Right lung (tissue), 10 donors: ENCODE measurements at places on chromosomes 4 and X. TPM values are rescaled to one million over a fixed set of nuclear protein-coding genes. Genes with fewer than 3 reads are reported as not detected.

CTAG1A gene
- not detected for polyA plus RNA-seq

HPGDS gene
- polyA plus RNA-seq = 2.9 TPM

ALB gene
- 3.4 TPM for polyA plus RNA-seq

PAGE2 gene
- polyA plus RNA-seq = 0.44 TPM

HSFX2 gene
- polyA plus RNA-seq = 0.80 TPM

ARX gene
- polyA plus RNA-seq = 0.26 TPM

ARR3 gene
- polyA plus RNA-seq = 2.1 TPM

TEX13D gene
- not detected for polyA plus RNA-seq

PF4V1 gene
- 2.3 TPM for polyA plus RNA-seq

VGLL1 gene
- polyA plus RNA-seq = 5.1 TPM

ZBED1 gene
- polyA plus RNA-seq = 34.9 TPM

FAM9B gene
- not detected for polyA plus RNA-seq

KLHL8 gene
- polyA plus RNA-seq = 15.8 TPM

PDE6B gene
- polyA plus RNA-seq = 15.0 TPM

POLA1 gene
- polyA plus RNA-seq = 19.6 TPM

RTL9 gene
- 0.57 TPM for polyA plus RNA-seq

DMRTC1B gene
- polyA plus RNA-seq = 1.7 TPM

HSD17B13 gene
- 0.60 TPM for polyA plus RNA-seq

RHOH gene
- 0.69 TPM for polyA plus RNA-seq

AVPR2 gene
- 0.58 TPM for polyA plus RNA-seq

MAGED4 gene
- 28.7 TPM for polyA plus RNA-seq

XK gene
- 3.1 TPM for polyA plus RNA-seq

JCHAIN gene
- polyA plus RNA-seq = 3.1 TPM

TBC1D9 gene
- 22.4 TPM for polyA plus RNA-seq

LINC00632 gene
- 24.4 TPM for polyA plus RNA-seq

SAGE1 gene
- polyA plus RNA-seq = not detected

DIPK2B gene
- polyA plus RNA-seq = 33.7 TPM

GRCh38 chr4:20085653-20086052 is 166.1 kb upstream of the SLIT2 start:
- no peak for DNase-seq

DNA sequence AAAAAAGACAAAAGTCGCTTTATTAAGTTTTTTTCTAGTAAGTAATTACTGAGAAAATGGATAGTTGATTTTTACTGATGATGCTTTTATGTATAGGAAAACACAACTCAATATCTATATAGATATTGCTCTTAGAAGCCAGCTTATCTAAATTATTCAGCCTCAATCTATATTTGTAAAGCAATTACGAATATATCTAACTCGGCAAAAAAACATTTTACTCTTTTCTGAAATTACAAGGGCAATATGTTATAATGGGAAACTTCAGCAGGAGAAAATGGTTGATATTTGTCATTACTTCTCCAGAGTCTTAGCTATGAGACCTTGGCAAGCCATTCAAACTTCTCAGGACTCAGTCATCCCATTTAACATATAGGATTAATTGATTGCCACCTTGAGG is 228.5 kb downstream of the SLC7A11 start:
- DNase-seq = no peak

DNA sequence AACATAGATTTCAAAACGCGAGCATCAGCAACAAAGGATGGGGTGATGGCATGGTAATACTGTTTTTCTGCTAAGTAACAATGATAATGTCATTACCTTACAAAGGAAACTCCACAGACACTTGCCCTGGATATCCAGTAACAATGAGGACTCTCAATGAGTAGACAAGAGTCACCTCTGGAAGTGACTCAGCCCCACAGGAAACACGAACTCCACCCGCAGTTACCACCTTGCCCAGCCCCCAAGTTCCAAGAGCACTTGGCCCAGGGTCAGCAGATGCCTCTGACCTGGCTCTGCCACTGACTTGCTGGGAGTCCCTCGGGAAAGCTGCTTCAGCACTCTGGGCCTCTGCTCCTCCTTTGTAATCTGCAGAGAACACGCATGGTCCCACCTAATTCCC is 110.3 kb upstream of the MAP3K15 start:
- no peak for DNase-seq

DNA sequence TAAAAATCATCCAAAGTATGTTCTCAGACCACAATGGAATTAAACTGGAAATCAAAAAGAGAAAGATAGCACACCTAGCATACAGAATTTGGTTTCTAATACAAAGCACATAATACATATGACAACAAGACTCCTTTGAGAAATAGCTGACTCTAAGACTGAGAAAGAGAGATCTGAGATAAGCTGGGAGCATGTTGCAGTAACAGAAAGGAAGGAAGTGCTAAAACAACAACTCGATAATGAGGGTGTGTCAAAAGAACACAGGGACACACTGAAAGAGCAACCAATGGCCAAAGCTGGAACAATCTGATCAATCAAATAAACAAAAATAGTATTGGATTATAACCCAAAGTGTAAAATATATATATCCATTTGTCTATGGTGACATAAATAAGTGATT is 586.6 kb downstream of the C4orf33 start:
- no peak for DNase-seq

- no peak for DNase-seq
Observed at GRCh38 chr4:60088807-60089486, 1111.2 kb upstream of the ADGRL3 start.

- DNase-seq = no peak
Observed at GRCh38 chr4:171521726-171522125, 291.5 kb upstream of the GALNTL6 start.

DNA sequence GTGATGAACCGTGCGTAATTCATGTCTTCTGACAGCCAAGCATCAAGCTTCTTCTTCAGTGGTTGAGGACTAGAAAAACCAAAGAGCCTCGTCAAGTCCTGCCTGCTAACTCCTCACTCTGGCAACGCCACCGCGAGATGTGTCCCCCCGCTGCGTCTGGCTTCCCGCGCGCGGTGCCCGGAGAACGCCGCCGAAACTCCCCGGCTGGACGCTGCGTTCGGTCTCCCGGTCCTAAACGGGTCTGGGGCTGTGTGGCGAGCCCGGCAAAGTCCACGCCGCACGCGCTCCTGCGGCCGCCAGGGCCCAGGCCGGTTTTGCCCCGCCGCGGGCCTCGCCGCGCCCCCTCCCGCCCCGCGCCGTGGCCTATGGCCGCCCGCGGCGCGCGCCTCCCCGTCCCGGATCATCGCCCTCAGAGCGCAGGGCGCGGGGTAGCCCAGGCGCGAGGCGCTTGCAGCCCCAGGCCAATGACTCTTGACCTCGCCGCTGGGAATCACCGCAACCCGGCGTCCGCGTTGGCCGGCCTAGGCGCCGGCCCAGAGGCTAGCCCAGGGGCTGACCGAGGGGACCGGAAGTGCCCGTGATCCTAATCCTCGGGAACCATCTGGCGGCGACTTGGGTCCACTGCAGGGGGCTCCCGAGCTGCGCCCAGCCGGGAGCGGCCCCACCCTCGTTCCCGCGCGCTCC is at the start of gene AADAT:
AADAT (minus strand) TSS at position 289 of the 684 bp plus-strand sequence; CDS start at position 23, 266 bp downstream.
- DNase-seq = peak; percentile 88

DNA sequence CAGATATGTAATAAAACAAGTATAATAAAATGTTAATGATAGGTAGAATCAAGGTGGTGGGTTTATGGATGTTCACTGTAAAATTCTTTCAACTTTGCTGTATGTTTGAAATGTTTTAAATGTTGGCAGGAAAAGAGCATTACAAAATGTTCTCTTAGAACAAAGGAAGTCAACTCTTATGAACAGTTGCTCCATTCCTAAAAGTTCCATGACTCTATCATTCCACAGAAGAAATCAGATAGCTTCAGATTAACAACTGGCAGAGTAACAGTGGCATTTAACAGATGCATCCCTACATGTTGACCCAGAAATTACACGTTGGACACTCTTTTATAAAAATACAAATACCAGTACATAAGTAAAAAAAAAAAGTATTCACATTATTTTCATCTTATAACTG is 2023.7 kb downstream of the ARAP2 start:
- DNase-seq = no peak

GRCh38 chrX:24494647-24495075 is 29.6 kb downstream of the PDK3 start:
- peak; percentile 24 for DNase-seq

- no peak for DNase-seq
Observed at GRCh38 chr4:188194421-188194820, 55.2 kb downstream of the TRIML1 start.

DNA sequence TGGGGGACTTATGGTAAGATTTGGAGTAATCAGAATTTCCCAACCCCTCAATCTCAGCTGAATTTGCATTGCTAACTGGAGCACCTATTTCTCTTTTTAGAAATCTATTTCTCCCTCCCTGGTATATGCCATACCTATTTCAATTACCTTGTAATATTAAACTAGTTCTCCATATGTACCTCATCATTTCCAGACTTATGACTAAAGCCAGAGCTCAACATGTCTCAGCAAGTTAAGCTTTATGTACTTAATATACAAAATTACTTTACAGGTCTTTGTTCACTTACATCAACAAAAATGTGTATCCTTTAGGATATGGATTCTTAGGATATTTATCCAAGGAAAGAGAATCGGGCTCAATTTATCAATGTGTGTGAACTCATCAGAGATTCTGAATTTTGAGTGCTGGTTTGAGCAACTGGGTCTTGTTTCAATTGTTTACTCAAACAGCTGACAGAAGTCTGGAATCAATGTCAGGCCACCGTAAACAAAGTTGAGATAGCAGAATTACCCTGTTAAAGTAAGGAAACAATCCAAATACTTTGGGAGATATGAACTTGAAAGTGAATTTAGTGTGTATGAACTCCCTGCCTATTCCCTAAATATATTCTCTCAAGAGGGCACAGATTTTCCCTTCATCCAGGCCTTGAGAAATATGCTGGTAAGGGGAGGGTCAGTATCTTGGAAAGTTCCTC is 199.6 kb downstream of the VEGFC start:
- no peak for DNase-seq

- DNase-seq = no peak
Observed at GRCh38 chrX:71989768-71990426, 79.3 kb downstream of the NHSL2 start.

GRCh38 chr4:77581724-77582123 is 23.9 kb upstream of the CXCL13 start:
- DNase-seq = no peak

GRCh38 chr4:136383082-136383481 is 1149.2 kb downstream of the PCDH18 start:
- no peak for DNase-seq

- DNase-seq = no peak
Observed at GRCh38 chr4:12595986-12596385, 888.2 kb downstream of the RAB28 start.

- no peak for DNase-seq
Observed at GRCh38 chr4:98646422-98646821, 12.0 kb downstream of the TSPAN5 start.

DNA sequence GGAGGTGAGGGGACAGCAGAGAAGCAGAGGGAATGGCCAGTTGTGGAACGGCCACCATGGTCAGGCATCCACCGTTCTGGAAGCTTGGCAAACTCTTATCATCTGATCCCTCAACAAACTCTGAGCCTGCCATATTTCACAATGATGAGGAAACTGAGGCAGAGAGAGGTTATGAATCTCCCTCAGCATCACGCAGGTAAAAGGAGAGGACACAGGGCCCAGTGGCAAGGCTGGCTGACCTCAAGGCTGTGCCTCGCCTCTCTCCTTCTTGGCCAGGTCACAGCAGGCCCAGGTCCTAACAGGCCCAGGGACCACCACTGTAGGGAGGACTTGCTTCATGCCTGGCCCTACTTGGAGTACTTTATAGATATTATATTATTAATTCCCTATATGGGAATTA is 242.8 kb downstream of the EVC2 start:
- no peak for DNase-seq

GRCh38 chr4:129531253-129531652 is 435.3 kb downstream of the C4orf33 start:
- DNase-seq = no peak

DNA sequence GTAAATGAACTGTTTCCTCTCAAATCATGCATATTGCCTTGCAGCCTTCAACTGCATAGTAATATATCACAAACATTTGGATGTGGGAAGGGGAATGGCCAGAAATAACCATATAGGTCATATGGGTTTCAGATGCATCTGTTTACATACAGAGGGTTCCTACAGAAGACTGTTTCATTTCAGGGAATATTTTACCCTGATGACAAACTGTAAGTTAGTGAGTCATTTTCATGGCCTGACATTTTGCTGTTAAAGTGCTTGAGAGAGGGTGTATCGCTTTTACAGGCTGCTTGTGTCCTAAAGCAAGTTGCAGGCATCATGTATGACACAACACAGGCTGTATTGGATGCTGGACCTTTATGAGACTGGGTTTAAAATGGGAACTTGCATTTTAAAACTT is 25.5 kb upstream of the AMOT start:
- no peak for DNase-seq

GRCh38 chr4:56908206-56909085 is 746 bp downstream of the REST start:
- peak; percentile 79 for DNase-seq

GRCh38 chr4:6474053-6474568 is 1.7 kb upstream of the PPP2R2C start:
- DNase-seq = no peak

DNA sequence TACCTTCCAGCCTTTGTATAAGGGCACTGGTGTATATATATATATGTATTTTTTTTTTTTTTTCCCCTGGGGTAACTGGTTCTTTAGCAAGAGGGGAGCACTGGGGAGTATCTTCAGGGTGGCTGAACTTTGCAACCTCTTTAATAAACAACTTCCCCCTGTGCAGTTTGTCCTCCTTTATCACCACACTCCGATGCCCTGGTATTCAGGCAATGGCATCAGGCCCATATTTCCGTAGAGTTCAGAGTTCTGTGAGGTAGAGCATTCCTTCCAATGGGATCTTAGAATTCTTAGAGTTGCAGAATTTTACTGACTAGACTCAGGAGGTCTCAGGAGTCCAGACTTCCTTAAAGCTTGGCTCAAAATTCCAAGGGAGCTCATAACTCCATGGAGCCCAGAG is 24.6 kb downstream of the NYX start:
- no peak for DNase-seq

DNA sequence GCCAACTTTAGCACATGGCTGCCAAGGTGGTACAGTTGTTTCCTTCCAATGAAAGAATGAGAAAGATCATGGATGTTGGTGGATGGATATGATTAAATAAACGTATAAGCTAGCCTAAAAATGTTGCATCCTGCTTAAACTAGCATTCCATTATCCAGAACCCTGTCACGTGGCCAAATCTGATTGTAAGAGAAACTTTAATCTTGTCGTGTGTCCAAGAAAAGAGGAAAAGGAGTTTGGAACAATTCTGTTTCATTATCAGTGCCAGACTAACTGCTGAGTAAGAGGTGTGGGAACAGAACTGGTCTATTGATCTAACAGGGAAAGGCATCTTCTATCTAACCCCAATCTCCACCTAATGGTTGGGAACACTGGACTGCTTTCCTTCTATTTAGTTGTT is 325.2 kb upstream of the BMP3 start:
- no peak for DNase-seq

DNA sequence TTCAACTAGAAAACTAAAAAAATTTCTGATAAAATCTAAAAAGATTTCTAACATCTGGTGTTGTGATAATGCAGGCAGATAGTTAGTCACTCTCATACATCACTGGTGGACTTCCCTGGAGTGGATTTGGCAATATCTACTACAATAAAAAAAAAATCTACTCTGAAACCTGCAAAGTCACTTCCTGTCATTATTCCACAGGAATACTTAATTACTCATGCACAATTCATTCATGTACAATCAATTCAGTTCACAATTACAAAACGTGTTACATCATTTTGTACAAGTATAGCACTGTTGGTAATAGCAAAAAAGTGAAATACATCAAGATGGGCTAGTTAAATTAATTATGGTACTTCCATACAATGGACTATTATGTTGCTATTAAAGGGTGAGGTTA is 16.5 kb upstream of the RHOH start:
- DNase-seq = no peak

- DNase-seq = no peak
Observed at GRCh38 chr4:145011636-145012035, 86.4 kb downstream of the ANAPC10 start.
